ENCODE measurements at places on chromosomes 7 and 10. TPM values are rescaled to one million over a fixed set of nuclear protein-coding genes. Genes with fewer than 3 reads are reported as not detected.

DNA sequence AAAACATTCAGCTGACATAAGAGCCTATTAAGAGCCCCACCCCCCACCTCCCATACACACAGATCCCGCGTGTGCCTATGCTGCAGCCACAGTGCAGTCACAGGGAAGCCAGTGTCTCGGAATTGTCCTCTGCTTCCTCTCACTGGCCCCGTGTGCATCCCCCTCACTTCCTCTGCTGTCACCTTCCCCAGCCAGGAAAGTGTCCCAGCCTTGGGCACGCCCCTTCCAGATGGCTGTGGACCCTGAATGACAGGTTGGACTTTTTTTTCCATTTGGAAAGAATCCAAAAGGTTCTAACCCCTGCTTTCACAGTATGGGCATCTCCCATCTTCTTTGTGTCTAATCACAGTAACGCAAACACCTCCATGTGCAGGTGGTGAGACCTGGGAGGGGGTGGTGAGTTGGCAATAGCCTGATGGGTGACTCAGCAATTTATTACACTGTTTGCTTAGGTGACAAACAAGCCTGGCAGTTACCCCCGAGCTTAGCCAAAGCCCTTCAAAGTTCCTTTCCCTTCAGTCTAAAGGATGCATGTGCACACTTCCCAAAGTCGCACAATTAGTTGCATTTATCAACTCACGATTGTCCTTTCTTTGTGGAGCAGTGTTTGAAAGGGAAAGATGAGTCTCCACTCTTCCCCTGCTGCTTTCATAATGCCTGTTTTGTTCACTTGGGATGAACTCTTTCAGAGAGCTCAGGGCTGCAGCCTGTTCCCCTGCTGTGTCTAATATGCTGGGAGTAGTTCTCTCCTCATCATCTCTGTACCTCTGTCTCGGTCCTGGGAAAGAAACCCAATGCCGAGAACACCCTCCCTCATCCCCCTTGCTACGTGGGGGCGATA is 67.5 kb upstream of the EFCAB10 start:
- no peak for DNase-seq

GRCh38 chr10:24451325-24451820 is 242.4 kb downstream of the KIAA1217 start:
- DNase-seq: no peak

GRCh38 chr7:122983261-122983660 is 12.2 kb downstream of the TAS2R16 start:
- no peak for DNase-seq

DNA sequence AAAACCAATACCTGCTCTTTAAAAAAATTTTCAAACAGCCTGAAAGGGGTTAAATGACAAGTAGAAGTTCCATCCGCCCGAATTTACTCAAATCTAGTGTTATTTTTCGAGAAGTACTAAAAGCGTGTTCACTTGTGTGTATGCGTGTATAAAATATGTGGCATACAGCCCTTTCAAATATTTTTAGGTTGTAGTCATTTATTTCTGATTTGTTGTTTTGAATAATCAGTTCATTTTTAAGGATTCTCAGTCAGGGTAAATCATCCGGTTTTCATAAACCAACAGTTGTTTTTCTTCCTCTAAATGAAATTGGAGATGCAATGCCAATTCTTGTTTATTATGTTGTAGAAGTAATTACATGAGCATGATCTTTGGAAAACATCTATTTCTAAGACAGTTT is 6.9 kb upstream of the SUN1 start:
- no peak for DNase-seq

DNA sequence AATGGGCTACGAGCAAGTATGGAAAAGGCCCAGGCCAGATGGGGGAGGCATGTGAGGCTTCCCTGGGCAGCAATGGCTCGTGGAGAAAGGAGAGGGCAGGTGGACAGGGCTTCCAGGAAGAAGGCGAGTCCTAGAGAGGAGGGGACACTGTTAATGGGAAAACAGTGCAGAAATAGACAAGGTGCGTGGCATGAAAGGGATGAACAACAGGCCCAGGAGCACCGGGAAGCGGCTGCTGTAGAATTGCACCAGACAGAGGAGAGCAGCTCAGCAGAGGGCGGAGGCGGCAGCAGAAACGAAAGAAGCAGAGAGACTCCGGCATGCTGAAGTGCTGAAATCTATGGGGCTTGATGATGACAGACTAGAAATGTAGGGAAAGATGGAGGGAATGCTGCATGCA is 102.1 kb downstream of the PIP4K2A start:
- peak; percentile 41 for DNase-seq

Gene EPDR1
- total RNA-seq: 0.69 TPM

DNA sequence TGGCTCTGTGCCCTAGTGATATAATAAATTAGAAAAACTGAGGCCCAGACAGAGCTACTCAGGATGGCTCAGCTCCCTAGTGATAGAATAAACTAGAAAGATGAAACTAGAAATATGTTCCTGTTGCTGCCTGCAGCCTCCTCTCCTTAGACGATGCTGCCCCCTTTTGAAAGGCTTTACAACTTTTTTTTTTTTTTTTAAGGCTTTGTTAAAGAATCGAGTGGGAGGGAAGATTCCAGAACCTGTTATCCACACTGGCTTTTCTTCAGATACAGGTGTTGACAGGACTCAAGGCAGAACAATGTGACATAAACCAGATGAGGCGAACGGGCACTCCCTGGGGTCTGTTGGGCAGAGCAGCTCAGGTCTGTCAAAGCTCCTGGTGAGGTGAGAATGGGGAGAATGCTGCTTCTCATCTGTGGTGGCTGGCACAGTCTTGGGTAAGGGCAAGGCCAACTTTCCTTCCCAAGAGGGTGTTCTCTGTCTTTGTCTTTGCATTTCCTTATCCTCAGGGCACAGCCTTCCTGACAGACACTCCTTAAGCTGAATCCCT is 175.1 kb downstream of the COBL start:
- peak; percentile 27 for DNase-seq

GRCh38 chr10:43193496-43194080 is 55.3 kb downstream of the CSGALNACT2 start:
- DNase-seq: no peak

Gene NDUFB8
- 404 TPM for total RNA-seq

- no peak for DNase-seq
These were observed 15.8 kb upstream of the DOCK1 start for GRCh38 chr10:126889421-126889820.

Gene AKR1C4
- total RNA-seq: not detected

DNA sequence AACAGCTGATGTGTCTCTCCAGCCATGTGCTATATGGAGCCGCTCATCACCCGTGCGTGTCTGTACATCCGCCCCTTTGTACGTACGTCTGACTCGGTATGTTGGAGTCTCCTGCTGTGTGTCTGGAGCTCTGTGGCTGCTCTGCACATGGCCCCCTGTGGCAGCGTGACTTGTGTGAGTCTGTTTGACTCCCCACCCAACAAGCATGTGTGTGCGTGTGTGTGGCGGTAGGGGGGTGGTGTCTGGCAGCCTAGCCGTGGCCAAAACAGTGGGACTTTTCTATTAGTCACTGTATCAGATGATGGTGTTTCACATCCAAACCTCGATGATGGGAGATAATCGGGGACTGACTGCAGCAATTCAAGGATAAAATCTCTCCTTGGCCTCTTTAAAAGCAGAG is 94.1 kb downstream of the COL13A1 start:
- DNase-seq: no peak

Gene MYL10
- total RNA-seq: not detected

Gene STX1A
- 31.8 TPM for total RNA-seq

Gene TMEM213
- 0.39 TPM for total RNA-seq

Gene CPA2
- 0.14 TPM for total RNA-seq

GRCh38 chr7:31228957-31229356 is 111.6 kb downstream of the NEUROD6 start:
- no peak for DNase-seq

GRCh38 chr7:29256693-29257002 is 62.1 kb downstream of the CHN2 start:
- no peak for DNase-seq

GRCh38 chr7:91995391-91996105 is 54.9 kb downstream of the AKAP9 start:
- DNase-seq: no peak

Gene PRLHR
- not detected for total RNA-seq

Gene MASTL
- 44.2 TPM for total RNA-seq

GRCh38 chr10:62266611-62267010 is 2.0 kb downstream of the RTKN2 start:
- no peak for DNase-seq

DNA sequence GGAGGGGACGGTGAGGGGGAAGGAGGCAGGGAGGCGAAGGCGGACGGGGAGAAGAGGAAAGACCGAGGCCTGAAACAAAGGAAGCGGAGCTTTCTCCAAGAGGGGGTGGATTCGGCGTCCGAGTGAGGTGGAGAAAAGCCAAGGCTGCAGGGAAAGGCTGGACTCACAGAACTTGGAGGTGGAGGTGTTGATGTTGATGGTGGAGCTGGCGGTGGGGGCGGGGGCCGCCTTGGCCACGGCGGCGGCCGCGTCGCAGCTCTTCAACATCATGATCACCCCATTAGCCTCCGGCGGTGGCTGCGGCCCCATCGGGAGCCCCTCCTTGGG is 578 bp downstream of the CACUL1 start:
- DNase-seq: peak; percentile 63
